Stimulated activated CD4-positive, alpha-beta T cell treated with anti-CD3 and anti-CD28 coated beads, Interleukin-1b, Interleukin-23, amount 100 ng/mL, for 1 hour (primary cell): ENCODE measurements at places on chromosomes 6 and 20.

DNA sequence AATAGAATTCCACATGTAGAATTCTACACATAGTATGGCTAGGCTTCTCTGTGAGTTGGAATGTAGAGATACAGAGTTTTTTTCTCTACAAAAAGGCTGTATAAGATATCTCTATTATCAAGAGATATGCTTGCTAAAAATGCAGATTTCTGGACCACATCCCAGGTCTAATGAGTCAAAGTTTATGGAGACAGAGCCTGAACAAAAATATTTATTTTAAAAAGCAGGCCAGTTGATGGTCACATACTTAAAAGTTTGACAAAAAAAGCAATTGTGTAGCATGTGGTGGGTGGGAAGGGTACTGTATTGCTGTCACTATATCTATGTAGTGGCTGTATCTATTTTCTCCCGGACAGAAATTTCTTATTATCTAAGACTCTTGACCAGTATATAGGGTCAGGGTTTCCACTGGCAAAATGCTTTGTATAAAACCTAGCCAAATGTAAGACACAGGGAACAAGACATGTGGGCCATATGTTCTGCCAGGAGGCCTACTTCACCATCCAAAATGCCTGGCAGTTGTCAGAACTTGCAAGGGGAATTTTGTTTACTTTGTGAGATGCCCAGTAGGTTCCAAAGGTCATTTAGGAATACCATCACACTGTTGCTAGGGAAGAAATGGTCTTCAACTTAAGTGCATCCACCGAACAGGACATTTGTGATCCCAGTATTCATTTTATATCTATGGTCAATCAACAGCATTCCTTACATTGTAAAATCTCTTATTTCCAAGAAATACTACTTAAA is 60.6 kb downstream of the SHPRH start:
- DNase-seq = no peak

DNA sequence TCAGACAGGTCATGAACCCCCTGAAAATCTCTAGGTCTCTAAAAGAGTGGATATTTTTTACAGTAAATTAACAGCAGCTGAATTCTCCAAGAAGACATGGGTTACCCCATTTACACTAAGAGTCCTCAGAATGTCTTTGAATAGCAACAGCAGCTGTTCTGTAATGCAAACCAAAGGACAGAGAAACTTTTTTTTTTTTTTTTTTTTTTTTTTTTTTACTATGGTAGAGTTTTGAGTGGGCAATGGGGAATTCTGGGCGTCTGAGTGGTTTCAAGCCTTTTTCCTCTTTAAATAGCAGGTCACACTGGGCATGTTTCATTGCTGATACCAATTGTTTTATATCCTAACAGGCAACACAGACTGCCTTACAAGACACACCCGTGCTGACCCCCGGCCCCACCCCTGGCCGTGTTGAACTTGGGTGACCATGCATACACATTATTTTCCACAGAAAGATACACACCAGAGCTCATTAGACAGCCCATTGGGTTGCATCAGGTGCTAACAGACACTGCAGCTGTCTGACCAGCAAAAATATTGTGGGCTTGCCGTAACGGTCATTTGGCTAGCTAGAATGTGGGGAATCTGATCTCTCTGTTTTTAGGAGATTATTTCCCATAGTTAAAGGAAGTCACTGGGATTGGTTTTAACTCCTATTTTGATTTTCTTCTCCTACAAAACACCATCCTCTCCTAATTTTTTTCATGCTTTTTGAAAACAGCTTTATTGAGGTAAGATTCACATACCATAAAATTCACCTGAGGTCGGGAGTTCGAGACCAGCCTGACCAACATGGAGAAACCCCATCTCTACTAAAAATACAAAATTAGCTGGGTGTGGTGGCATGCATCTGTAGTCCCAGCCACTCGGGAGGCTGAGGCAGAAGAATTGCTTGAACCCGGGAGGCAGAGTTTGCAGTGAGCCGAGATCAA is 26.7 kb upstream of the IRF4 start:
- no peak for DNase-seq

GRCh38 chr20:62642051-62642665 is at the start of gene SLCO4A1:
SLCO4A1 (plus strand) TSS chr20:62642503; CDS start chr20:62656455, 13,952 bp downstream.
- peak; percentile 53 for DNase-seq

- DNase-seq = no peak
Observed at GRCh38 chr6:29426654-29427053, 11.9 kb downstream of the OR12D1 start.

DNA sequence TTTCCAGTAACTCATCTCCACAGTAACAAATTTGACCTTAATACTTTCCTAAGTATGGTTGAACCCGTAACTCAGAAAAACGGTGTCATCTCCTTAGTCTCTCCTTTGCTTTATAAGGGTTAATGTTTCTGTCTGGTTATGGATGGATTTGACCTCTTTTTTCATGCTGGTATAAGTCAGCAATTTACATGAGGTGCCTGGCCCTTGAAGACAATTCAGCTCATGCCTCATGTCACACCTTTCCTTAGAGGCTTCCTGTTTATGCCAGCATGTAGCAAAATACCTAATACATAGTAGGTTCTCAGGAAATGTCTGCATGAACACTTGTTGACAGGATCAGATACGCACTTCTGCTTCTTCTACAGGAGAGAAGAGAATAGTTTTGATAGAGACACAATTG is 37.7 kb upstream of the C20orf144 start:
- no peak for DNase-seq

- no peak for DNase-seq
Observed at GRCh38 chr20:44106615-44107014, 80.4 kb downstream of the JPH2 start.

DNA sequence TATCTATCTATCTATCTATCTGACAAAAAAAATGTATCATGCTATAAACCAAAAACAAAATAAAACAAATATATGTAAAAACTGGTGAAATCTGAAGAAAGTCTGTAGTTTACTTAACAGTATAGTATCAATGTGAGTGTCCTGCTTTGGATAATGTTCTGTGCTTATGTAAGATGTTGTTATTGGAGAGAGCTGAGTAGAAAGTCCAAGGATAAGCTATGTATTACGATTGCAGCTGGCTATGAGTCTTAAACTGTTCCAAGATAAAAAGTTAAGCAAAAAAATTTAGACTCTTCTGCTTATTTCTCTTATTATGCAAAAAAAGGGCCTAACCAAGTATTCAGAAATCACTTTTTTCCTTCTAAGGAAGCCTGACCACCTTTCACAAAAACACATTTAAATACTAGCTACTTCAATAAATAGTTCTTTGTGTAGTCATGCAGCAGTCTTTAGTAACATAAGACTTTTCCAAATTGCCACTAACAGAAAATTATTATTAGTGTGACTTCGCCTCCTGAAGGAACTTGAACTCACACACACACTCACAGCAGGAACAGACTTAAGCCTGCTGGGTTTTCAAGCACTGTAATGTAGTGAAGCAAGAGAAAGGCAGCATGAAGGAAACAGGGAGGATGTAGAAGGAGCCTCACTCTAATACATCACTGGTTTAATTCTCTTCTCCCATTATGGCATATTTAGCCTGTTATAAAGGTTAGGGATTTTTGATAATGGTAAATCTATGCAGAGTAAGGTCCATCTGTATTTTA is 265.8 kb upstream of the GJE1 start:
- no peak for DNase-seq

DNA sequence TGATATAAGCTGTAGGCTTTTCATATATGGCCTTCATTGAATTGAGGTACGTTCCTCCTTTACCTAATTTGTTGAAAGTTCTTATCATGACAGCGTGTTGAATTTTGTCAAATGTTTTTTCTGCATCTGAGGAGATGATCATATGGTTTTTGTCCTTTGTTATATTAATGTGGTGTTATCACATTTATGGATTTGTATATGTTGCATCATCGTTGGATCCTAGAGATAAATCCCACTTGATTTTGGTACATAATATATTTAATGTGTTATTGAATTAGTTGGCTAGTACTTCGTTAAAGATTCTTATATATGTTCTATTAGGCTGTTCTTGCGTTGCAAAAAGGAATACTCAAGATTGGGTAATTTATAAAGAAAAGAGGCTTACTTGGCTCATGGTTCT is 8.6 kb upstream of the WFDC9 start:
- DNase-seq = no peak

GRCh38 chr6:145838305-145838704 is 23.7 kb upstream of the FBXO30 start:
- DNase-seq = no peak

- DNase-seq = no peak
Observed at GRCh38 chr6:16754274-16754673, 7.0 kb downstream of the ATXN1 start.

- DNase-seq = no peak
Observed at GRCh38 chr6:155964544-155964943, 508.9 kb upstream of the NOX3 start.

DNA sequence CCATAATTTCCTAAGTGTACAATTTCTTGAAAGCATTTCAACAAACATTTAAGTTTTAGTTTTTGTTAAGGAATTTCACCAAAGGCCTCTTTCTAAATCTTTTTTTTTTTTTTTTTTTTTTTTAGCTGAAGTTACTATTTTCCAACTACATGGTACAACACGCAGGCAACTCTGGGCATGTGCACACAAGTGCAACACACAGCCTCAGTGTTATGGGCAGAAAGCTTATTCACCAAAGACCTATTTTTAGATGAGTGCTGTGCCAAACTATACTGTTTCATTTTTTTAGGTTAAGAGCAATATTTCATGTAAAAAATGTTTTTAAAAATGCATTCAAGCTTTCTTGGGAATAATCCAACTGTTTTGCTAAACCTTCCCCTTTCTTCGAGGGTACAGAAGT is 42.0 kb upstream of the MAP3K4 start:
- DNase-seq = no peak

GRCh38 chr6:1389369-1390132 is at the start of gene FOXF2:
FOXF2 (plus strand) TSS chr6:1389576; CDS start chr6:1389948, 372 bp downstream.
- no peak for DNase-seq

DNA sequence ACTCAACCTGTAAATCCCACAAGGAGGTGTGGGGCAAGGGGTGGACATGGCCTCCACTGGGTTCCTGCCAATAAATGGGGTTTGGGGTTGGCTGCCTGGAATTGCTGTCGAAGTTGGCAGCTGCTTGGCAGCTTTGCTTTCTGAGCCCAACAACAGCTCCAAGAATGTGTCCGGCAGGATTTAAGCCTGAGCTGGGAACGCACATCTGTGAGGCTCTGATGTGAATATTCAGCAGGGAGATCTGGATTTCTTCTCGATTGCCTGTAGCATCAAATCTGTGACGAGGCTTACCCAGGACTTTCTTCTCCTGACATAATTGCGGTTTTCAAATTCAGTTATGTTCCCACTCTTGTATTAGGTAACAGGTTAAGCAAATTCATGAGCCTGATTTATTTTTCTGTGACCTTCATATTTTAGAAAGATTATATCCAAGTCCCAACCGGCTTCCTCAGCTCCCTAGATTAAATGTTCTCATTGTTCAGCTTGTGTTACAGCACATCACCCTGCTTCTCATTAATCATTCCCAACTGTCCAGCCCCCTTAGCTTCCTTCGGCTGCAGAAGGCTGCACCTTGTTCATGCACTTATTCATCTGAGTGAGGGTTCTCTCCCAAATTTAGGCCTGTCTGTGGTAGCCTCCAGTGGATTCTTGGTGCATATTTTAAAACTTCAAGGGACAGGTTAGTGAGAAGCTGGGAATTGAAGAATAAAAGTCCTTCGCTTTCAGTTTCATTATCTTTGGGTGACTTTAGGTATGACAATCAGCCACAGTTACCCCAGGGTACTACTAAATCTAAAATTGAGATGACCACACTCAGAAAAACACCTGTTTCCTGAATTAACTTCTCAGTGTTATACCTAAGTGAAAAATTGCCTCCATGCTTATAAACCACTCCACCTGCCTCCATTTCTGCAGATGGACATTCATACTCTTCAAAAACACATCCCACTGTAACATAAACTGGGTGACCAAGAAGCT is 310.0 kb downstream of the ESR1 start:
- DNase-seq = no peak

DNA sequence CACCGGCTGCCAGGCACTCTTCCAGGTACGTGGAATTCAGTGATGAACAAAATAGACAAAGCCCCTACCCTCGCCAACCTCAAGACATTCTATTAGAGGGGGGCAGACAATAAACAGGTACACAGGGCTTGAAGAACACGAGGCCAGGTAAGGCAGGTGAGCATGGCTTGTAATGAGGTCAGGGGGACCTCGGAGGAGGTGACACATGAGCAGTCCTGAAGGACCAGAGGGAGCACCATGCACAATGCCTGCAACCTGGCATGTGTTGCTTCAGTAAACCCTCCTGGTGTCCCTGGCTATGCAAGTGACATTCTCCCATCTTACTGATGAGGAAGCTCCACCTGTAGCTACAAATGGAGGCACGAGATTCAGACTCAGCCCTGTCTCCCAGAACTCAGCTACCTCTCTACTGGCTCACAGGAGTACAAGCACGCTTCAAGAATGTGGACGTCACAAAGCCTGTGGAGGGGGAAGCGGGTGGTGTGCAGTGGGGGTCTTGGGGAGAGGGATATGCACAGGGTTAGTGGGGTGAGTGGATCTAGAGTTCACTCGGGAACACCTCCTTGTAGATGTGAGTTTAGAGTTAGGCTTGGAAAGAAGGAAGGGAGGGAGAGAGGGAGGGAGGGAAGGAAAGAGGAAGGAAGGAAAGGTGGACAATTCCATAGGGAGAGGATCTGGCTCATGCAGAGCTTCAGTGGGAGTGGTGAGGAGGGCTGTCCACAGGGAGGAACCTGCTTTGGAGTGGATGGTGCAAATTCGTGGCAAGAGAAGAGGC is 7.6 kb upstream of the MAPK13 start:
- no peak for DNase-seq

DNA sequence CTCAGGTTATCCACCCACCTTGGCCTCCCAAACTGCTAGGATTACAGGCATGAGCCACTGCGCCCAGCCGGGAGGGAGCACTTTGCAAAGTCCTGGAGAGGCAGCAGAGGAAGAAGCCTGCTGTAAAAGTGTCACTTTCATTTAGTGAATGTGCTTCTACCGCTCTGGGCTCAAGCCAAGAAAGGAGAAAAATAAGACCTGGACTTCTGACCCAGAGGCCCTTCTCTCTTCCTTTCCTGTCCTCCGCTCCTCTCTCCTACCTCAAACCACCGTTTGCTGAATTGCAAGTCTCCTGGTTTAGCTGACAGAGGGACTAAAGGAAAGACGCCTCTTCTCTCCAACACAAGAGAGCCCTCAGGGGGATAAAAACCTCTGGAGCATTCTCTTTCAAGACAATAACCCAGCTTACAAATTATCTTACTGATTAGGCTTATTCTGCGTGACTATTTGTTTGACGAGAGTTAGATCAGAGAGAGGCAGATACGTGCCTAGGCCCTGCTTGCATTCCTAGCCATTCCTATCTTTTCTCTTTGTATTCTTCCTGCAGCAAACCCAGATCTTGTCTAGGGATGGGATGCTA is 84.2 kb upstream of the SLC22A23 start:
- no peak for DNase-seq

- no peak for DNase-seq
Observed at GRCh38 chr6:117955684-117956256, 48.7 kb downstream of the SLC35F1 start.

- no peak for DNase-seq
Observed at GRCh38 chr6:98657764-98658163, 176.6 kb upstream of the POU3F2 start.

GRCh38 chr6:36120979-36121786 is 9.1 kb upstream of the MAPK13 start:
- no peak for DNase-seq
